ENCODE measurements at places on chromosomes 3 and 15.

- no peak for DNase-seq
These were observed 990 bp upstream of the ZNF148 start for GRCh38 chr3:125375950-125376679.

DNA sequence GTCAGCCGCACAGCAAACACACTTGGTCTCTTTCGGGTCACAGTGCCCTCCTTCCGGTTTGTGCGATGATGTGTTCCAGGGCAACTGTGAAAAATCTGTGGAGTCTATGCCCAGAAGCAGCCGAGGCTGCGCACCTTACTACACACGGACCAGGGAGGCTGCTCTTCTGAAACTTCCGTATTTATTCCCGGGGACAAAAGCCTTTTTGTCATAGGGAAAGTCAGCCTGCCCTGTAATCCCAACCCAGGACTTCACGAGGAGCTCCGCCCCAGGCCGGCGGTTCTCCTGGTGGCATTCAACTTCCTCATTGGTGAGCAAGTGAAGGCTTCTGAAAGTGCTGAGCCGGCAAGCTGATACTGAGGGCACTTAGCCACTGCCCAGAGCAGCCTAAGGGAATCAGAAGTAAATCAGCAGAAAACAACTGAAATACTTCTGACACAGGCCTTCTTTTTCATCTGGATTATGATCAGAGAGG is 126.5 kb downstream of the FMN1 start:
- peak; percentile 4 for DNase-seq

DNA sequence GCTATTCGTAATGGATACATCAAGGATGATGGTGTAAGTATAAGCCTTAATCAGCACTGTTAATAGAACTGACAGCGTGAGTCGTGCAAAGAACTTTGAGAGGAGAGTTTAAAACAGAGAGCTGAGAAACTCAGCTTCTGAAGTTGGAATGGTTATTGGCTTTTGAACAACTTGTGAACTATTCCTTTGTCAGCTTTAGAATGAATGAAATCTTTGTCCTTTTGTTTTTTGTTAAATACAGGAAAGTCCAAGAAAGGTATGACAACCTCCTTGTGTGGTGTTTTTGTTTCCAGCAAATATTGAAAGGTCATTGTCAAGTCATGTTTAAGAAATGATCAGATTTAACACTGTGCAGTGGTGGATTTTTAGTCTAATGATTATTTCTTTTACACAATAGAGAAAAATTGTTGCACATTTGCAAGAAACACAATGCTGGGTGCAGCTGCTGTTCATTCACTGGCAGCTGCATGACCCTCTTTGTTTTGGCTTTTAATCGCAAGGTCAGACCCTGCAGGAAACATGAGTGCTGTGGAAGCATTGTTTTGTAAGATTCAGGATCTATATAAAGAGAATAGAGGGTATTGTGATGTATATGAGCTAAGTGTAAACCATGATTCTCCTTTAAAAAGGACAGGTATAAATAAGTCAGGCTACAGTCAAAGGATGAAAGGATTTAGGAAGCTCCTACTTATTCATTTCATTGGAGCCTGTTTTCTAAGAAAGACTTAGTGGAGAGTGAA is 21.7 kb upstream of the ABHD10 start:
- no peak for DNase-seq

DNA sequence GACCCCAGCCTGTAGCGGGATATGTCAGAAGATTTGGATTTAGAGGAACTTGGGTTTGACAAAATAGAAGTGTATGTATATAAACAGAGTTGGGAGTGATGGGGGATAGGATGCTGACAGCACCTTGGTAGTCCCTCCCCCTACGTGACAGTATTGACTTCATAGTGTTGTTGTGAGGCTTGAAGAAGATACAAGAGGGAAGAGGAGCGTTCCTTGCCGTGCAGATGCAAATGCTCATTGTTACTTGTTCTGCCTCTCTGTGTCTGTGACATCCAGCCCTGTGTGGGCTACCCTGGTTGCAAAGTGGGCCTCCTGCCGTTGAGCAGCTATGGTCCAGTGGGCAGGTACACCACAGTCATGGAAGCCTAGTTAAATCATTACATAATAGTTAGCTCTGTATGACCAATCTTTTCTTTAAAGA is 45.0 kb downstream of the SMAD3 start:
- DNase-seq = no peak

DNA sequence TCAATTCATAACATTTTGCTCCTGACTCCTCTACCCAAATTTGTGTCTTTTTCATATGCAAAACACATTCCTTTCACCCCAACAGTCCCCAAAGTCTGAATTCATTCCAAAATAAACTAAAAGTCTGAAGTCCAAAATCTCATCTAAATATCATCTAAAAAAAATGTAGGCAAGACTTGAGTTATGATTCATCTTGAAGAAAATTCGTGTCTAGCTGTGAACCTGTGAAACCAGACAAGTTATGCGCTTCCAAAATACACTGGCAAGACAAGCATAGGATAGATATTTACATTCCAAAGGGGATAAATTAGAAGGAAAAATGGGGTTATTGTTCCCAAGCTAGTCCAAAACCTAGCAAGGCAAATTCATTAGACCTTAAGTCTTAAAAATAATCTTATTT is 1302.0 kb upstream of the GBE1 start:
- no peak for DNase-seq

DNA sequence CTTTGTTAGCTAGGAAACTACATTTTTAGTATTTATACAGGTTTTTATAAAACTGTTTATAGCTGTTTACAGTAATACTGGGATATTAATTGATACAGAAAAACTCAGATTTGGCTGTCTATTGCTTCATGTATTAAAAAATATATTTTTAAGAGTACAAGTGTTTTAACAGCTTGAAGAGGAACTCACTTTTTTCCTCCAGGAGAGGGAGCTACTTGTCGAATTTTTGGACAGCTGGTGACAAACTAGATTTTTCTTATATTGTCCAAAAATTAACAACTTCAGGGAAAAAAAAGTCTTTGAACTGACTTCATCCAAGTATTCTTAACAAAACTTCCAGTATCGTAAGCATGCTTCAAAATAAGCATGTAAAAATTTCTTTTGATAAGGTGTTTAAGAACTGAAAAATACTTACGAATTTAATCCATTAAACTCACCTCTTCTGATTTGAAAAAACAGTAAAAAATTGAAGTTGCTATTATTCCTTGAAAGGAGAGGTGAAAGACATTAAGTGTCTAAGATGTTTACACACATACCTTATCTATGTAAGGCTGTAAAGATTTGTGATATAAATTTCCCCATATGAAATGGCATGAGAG is 4.0 kb downstream of the DIPK2A start:
- DNase-seq = peak; percentile 50

- no peak for DNase-seq
These were observed 116.3 kb downstream of the MAGI1 start for GRCh38 chr3:65922441-65922840.

DNA sequence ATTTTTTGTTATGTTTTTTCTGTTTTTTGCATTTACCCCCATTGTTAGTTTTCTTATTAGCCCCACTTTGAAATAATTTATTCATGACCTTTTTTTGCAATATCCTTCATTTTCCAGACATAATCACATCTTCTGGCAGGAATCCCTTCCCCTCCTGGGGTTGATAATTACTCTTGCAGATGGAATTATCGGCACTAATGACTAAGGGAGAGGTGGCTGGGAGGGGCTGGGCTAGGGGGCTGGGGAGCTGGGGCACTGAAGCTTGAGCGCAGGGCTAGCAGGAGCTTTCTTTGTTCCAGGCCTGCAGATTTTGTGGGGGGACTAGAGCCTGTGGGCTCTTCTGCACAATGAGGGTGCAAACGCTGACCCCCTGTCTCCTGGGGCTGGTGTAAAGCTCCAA is 77.8 kb downstream of the RAB11A start:
- no peak for DNase-seq

DNA sequence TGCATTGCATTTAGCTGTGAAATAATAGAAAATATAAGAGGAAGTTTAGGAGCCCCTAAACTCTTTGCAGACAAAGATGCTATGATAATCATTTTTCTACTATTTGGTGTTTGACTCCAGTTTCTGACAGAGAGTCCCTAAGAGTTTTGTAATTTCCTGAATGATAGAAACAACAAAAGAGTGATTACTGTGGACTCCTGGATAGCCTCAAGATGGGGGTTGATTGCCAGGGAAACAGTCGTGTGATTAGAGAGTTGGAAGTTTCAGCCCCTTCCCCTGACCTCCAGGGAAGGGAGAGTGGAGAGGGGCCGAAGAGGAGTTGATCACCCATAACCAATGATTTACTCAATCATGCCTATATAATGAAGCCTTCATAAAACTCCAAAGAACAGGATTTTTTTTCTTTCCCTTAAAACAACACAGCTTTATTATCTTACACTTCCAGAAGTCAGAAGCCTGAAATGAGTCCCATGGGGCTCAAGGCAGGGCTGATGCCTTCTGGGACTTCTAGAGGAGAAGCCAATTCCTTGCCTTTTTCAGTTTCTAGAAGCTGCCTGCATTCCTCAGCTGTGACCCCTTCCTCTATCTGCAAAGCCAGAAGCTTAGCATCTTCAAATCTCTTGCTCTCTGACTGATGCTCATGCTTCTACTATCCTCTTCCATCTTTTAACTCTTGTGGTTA is 292.3 kb upstream of the ZPLD1 start:
- DNase-seq = no peak

- no peak for DNase-seq
These were observed 42.9 kb downstream of the DCUN1D1 start for GRCh38 chr3:182937293-182938051.

DNA sequence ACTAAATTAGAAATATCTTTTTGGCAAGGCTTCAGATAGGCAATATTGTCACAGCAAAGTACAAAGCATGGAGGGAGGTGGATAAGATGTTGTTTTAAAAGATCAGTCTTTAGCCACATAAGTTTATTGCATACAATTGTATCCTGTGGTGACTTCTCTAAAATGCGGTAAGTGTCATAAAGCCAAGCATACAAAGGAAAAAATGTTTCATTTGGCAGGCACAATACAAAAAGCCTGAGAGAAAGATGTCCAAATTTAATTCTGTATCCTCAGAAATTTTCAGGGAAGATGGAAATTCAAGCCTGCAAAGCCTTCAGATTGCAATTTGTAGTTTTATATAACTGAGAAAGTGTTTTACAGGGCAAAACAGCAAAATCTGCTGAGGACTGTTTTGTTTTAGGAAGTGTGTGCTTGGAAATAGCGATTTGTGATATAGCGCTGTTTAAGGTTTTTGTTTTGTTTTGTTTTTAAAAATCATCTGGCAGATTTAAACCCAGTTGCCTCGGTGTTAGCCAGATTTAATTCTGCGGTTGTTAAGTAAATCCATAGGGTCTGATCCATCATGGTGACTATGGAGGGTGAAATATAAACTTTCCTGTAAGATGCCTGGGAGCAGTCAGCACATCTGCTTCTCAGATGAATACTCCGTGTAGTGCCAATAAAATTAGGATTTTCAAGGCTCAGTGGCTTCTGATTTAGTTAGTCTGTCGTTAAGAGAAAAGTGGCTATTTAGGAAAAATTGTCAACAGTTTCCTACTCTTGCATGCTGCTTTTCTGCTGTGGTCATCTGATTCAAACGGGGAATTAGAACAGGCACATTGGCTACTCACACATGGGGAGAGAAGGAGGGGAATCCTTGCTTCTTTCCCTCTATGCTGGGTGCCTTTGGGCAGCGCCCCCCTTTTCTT is 8.0 kb downstream of the KAT2B start:
- no peak for DNase-seq

DNA sequence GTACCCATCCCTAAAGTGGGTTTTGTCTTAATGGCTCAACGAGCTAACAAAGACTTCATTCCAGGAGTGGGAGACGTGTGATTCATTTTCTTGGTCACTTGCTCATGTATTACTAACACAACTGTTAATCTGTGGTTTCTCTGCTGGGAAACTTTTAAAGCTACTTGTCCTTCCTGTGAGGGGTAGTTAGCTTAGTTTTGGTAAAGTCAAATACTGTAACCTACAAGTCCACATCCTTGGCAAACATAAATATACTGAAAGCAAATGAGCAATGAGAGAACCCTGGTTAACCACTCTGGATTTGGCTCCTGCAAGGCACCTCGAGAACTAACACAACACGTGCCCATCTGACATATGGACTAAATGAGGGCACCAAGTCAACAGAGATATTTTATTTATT is 19.9 kb downstream of the NOX5 start:
- DNase-seq = peak; percentile 70

GRCh38 chr3:107024551-107025026 is 352.6 kb upstream of the CCDC54 start:
- DNase-seq = no peak

DNA sequence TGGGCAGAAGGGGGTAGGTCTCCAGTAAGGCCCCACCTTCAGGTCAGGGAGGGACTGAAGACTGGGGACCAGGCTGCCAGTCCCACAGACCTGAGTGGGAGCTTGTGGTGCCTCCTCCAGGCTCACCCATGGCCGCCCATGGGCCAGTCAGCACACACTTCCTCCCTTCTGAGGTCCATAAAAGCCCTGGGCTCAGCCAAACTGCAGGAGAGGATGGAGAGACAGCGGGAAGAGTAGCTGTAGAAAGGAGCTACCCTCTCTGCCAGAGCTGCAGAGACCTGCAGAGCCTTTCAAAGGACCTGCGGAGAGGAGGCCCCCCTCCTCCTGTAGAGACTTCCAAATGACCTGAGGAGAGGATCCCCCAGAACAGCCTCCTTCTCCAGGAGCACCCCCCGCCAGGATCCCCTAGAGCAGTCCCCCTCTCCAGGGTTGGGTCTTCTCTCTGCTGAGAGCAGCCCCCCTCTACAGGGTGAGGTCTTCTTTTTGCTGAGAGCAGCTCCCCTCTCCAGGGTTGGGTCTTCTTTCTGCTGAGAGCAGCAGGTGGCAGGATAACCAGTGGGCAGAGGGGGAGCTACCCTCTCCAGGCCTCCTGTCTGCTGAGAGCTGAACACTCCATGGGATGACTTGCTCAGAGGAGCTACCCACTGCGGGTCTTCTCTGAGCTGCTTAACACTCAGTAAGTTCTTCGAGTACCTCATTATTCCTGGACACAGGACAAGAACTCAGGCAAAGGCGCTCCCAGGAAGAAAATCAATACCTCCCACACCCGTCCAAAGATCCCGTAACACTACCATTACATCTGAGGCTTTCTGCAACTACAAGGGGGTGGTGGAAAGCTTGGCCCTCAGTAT is 5.0 kb upstream of the SKIC8 start:
- no peak for DNase-seq
